GM04504 (cell line): ENCODE measurements at places on chromosomes 1 and 21.

GRCh38 chr21:17779980-17780379 is 39.2 kb downstream of the C21orf91 start:
- no peak for DNase-seq

GRCh38 chr1:216212826-216213225 is 210.4 kb downstream of the USH2A start:
- no peak for DNase-seq

DNA sequence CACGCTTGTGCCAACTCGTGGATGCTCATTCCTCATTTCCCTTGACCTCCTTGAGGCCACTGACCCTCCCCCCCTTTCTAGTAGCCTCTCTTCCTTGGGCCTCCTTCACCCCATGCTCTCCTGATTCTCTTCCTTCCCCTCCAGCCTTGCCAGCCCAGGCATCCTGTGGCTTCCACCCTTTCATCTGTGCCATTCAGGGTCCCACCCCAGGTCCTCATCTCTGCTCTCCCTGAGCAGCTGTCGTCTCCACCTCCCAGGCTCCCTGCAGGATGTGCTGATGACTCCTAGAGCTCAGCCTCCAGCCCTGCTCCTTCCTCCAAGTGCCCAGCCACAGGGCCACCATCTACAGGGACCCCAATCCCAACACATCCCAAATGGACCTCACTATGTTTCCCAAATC is 197.4 kb downstream of the GRIK3 start:
- DNase-seq = no peak

DNA sequence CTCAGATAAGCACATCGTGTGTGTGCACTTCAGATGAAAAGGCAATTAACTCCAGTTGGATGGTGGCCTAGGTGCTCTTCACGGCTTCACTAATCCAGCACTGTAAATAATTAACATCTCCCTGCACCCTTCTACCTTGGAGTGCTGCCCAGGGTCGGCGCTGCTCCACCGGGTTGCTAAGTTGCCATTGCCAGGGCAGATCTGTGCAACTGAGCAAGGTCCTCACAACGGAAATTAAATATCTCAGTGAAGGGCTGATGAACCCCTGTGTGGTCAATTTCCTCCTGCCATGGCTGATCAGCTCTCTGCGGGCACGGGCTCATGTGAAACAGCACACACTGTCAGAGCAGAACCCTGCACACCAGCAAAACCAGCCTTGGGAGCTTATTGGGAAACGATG is 63.2 kb downstream of the SYDE2 start:
- no peak for DNase-seq

DNA sequence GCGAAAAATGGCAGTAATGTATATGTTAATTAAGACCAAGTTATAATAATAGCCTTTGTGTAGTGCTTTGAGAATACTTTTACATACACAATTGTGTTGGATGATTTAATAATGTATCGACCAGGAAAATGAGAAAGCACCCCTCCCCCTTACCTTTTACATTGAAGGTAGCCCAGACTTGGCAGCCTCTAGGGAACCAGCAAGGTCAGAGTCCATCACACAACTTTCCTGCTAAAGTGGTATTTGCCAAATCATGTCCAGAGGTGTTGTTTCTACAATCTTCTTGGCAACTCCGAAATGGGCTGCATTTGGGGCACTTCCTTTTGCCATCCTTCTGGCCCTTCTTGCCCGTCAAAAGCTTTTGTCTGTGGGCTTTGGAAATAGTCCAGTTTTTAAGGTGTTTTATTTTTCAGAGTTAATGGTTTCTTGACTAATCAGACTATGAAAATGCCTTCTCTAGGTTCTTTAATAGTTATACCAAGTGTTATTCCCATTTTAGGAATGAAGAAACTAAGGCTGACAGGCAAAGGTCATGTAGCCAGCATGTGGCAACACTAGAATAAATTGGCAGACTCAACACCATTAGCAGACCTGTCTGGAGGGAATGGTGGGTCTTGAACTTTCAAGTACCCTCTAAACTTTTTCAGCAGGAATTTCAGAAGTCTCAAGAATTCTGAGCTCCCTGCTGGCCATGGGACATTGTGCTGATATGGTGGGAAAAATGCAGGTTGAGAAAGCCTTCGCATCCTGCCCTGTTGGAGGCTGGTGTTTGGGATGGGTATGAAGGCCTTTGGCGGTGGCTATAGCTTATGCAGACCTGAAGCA is 6.8 kb downstream of the ATP1A1 start:
- DNase-seq = no peak

DNA sequence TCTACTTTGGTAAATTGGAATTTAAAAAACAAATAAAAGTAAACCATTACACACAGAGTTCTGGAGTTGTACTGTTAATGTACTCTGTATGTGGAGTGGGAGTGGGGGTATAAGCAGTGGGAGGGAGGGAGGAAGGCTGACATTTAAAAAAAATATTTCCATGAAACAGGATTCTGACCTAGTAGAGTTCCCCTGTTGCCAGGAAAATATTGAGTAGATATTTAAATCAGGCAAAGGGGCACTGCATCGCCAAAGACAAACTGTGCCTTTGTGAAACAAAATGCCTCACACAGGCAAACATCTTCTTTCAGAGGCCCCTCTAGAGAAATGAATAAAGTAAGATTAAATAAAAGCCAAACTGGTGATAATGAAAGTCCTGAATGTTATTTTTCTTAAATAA is 87.8 kb downstream of the ERG start:
- DNase-seq = no peak

DNA sequence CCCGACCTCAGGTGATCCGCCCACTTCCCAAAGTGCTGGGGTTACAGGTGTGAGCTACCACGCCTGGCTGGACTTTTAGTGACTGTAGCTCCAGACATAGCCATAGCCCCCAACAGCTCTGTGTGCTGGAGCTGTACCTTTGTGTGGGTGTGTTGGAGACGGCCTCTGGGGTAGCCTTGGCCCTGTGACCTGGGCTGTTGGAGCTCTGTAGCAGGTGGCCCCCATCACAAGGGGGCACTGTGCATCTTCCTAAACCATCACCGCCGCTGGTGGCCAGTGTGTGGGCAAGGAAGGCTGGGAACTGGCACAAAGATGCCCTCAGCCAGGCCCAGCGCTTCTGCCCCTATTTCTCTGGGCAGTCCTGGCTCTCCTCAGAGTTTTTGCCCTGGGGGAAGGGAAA is 38.4 kb upstream of the FOXO6 start:
- no peak for DNase-seq

DNA sequence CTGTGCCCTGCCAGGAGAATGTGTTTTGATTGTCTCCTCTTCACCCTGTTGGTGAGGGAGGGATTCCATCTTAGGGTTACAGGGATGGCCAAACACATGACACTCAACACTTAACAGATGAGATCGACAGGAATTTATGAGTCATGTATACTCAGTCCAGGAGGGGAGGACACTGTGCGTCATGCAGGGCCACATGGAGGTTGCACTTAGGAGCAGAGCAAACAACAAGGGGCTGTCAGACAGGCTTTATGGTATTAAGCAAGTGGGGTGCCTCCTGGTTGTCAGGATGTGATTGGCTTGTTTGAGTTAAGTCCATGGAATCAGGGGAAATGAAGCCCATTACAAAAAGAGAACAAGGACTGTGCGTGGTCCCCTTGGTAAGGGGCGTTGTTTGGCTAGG is 26.9 kb downstream of the EDARADD start:
- no peak for DNase-seq

DNA sequence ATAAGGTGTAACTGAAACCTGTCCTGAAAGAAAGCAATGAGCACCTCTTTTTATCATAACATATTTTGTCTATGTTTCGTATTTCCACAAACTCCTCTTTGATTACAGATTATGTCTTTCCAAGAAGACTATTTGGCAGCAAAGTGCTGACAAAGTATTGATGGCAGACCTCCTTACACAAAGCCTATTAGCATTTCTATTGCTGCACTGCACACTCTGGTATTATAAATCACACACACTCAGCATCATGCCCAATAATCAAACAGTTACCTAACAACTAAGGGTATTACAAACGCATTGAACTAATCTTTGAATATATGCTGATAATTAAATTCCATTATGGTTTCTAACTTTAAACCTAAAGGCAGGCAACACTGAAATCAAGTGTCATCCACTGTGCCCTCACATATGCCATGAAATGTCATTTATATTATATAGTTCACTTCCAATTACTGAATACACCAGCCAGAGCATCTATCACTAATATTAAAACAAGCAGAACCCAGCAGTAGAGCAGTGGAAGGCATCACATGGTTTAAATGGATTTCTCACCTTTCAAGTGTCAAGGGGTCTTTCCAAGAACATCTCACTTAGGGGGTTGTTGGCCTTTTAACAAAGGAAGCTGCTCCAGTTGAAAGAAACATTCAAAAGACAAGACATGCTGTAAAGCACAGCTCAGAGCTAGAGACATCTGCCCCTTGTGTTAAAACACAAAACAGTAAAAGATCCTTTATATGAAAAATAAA is 239.1 kb downstream of the RERE start:
- no peak for DNase-seq

DNA sequence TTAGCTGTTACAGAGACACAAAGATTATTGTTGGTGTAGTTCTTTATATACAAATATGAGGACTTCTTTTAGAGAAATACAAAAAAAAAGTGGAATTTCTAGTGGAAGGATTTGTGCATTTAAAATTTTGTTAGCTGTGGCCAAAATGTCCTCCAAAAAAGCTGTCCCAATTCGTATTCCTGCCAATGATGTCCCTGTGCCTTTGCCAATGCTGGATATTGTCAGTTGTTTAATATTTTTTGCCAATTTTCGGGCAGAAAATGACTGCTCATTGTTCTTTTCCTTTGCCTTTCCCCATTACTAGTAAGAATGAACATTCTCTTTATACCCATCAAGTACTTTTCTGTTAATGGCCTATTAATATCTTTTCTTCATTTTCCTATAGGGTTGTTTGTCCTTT is 110.0 kb upstream of the HOOK1 start:
- no peak for DNase-seq

- DNase-seq = no peak
These were observed 26.2 kb upstream of the TARBP1 start for GRCh38 chr1:234504969-234505768.

DNA sequence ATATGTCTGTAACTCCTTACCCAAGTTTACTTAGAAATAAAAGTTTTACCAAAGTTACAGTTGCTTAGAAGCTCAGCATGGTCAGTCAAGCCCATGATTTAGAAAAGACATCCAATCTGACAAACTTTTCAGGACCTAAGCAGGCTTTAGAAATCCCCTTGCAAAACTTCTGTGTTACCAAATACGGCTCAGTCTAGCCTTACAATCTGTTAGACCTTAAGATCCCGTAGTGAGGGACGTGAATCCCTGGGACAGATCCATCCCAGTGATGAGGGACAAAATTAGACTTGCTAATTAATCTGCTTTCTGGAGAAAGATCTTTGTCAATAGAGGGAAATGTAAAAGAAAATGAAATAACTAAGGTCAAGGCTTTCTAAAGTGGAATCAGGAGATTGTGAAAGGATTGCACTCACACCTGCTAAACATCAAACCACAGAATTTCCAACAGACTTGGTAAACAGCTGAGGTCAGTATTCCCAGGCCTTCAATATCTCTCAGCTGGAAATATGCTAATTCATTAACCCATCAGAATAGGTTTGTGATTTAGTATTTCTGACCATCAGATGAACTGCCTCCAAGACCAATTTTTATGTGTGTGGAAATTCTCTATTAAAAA is 375.3 kb downstream of the DUSP10 start:
- no peak for DNase-seq

DNA sequence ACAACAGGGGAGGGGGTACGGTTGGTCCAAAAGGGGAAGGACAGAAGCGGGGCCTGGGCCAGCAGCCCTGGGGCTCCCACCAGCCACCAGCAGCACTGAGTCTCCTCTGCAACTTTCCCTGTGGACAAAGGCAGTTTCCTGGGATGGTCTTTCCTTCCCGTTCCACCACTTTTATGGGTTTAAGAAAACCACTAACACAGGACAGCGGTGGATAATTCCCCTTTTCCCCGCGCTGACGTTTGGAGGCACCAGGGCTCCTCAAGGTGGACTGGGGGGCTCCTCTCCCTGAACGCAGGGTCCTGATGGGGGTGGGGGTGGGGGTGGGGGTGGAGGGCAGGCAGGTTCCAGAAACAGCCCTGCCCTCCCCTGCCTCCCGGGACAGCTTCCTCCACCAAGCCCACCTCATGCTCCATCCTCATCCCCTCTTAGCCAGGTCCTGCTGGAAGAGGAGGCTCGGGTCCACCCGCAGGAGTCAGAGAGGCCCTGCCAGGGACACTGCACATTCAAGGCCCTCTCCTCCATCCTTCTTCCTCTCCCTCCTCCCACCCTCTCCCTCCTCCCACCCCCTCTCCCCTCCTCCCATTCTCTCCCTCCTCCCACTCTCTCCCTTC is 4.8 kb upstream of the COL6A1 start:
- DNase-seq = no peak

- no peak for DNase-seq
These were observed 8.7 kb upstream of the DUSP12 start for GRCh38 chr1:161740921-161741320.

GRCh38 chr1:225825607-225826007 is 15.7 kb downstream of the EPHX1 start:
- DNase-seq = no peak

DNA sequence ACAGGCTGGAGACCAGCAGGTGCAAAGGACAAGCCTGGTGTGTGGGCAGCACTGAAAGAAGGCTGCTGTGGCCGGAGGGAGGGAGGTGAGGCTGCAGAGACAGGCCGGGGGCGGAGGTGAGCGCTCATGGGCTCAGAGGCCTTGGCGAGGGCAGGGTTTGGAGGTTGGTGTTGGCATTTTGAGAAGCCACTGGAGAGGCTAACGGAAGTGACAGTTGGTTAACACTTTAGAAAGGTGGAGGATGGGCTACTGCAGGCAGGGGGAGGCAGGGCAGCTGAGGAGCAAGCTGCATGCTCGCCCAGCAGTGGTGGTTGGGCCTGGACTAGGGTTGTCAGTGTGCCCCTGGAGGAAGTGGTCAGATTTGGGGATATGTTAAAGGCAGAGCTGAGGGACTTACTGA is 37.5 kb downstream of the QSOX1 start:
- no peak for DNase-seq

DNA sequence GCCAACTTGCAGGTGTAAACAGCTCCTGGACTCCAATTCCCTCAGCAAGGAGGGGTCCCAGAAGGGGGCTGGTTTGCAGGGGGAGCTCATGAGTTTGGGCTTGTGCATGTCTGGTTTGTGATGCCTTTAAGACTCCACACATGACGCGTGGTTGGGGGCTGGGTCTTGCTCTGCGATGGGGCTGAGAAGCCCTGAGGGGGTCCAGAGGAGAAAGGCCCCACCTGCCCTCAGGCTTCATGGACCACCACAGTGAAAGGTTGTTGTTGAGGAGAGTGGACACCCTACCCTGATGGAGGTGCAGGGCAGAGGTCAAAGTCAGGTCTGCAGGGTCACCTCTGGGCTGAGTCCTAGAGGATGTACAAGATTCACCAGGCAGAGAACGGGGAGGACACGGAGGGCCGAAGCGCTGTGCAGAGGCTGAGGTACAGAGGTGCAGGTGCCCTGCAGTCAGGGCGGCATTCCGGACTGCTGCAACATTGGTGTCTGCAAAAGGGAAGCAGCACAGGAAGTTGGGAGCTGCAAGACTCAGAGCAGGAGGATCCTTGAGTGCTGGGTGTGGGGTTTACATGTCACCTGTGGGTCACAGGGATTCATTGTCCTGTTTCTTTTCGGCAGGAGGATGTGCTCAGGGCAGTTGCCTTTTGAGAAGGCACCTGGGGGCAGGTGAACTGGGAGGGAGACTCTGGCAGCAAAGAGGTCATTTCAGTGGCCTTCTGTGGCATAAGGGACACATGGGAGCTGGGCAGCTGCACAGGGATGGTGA is 399.4 kb downstream of the PTPRU start:
- DNase-seq = no peak
